Activated CD4-positive, alpha-beta memory T cell treated with anti-CD3 and anti-CD28 coated beads, Interleukin-2, amount 10 ng/mL, durations not matched to agents 7 days and 5 days (primary cell): ENCODE measurements at places on chromosomes 16 and 17.

DNA sequence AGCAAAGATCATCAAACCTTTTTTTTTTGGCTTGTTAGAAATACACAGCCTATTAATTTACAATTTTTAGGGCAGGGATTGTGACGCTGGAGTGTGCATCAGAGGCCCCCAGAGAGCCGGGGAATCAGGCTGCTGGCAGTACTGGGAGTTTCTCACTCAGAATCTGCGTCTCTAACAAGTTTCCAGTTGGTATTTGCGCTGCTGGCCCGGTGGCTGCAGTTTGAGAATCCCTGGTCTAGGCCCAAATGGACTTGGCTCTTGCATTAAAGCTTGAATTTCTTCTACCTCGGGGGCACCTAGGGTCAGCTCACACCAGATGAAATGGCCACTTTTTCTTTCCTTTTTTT is 150.9 kb upstream of the CIBAR2 start:
- H3K4me3 ChIP-seq: no peak overlapping the region
- no peaks in the 10 kb centered on the region for H3K36me3 ChIP-seq
- peaks cover 15% of the 10 kb centered on the region for H3K27me3 ChIP-seq
- H3K27ac ChIP-seq: no peak overlapping the region
- no peak for DNase-seq
- H3K4me1 ChIP-seq: no peaks in the 10 kb centered on the region

- peaks cover 39% of the 10 kb centered on the region for H3K36me3 ChIP-seq
- peak overlapping the region; percentile 79 for H3K27ac ChIP-seq
- H3K27me3 ChIP-seq: no peaks in the 10 kb centered on the region
- peaks cover 35% of the 10 kb centered on the region for H3K4me1 ChIP-seq
Observed at GRCh38 chr16:48317614-48318315, 67.4 kb downstream of the SIAH1 start.

GRCh38 chr16:53654946-53655345 is 48.7 kb downstream of the RPGRIP1L start:
- H3K4me3 ChIP-seq: no peak overlapping the region
- H3K4me1 ChIP-seq: no peaks in the 10 kb centered on the region
- no peak overlapping the region for H3K27ac ChIP-seq
- H3K36me3 ChIP-seq: peaks cover 11% of the 10 kb centered on the region
- no peak for DNase-seq

DNA sequence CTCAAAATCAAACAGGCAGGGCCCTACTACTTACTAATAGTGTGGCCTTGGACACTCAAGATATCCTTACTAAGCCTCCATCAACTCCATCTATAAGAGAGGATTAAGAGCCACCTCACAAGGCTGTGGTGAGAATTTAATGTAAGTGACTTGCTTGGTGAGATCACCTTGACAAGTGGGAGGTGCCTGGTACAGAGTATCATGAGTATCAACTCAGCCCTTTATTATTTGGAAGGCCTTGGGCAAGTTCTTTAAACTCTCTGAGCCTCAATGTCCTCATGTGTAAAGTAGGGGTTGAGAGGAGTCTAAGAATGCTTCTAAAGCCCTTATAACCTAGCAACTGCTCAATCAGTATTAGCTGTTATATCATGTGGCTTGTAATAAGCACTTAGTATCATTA is 15.0 kb downstream of the THUMPD1 start:
- H3K4me1 ChIP-seq: no peaks in the 10 kb centered on the region
- H3K4me3 ChIP-seq: no peak overlapping the region
- H3K36me3 ChIP-seq: no peaks in the 10 kb centered on the region
- DNase-seq: no peak
- no peaks in the 10 kb centered on the region for H3K27me3 ChIP-seq

DNA sequence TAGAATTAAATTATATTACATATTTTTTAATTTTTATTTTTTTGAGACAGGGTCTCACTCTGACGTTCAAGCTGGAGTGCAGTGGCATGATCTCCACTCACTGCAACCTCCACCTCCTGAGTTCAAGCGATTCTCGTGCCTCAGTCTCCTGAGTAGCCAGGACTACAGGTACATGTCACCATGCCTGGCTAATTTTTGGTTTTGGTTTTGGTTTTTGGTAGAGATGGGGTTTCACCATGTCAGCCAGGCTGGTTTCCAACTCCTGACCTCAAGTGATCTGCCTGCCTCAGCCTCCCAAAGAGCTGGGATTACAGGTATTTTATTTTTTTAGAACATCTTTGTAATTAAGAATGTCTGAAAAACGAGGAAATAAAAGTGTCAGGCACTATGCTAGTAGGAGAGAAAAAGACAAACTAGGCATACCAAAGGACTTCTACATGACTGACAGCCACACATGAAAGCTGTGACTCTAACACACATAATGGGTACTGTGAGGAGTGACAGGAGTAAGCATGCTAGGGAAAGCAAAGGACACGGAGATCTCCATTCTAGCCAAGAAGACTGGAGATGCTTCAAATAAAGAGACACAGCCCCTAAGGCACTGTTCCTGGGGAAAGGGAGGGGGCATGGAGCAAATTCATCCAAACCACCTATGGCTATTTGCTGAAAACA is 7.3 kb downstream of the GNA13 start:
- H3K4me1 ChIP-seq: peaks cover 79% of the 10 kb centered on the region
- no peak overlapping the region for H3K4me3 ChIP-seq
- no peaks in the 10 kb centered on the region for H3K27me3 ChIP-seq
- peak; percentile 28 for DNase-seq

DNA sequence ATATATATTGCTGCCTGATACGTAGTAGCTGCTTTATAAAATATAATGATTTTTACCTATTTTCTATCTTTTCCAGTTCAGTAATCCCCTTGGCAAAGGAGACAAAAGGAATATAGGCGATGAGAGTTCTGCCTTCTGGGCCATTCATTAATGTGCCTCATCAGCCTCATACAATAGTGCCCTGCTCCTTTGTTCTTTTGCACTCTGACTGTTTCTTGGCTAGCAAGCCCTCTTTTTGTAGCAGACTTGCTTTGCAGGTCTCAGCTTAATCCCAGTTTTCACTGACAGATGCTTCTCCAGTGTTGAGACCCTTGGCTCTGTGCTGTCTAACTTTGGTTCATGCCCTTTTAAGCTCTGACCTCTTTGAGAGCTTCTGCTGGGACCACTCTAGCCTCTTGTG is 10.4 kb downstream of the HSD17B2 start:
- no peak for DNase-seq
- no peak overlapping the region for H3K27ac ChIP-seq
- no peak overlapping the region for H3K4me3 ChIP-seq
- no peaks in the 10 kb centered on the region for H3K36me3 ChIP-seq
- no peaks in the 10 kb centered on the region for H3K4me1 ChIP-seq

DNA sequence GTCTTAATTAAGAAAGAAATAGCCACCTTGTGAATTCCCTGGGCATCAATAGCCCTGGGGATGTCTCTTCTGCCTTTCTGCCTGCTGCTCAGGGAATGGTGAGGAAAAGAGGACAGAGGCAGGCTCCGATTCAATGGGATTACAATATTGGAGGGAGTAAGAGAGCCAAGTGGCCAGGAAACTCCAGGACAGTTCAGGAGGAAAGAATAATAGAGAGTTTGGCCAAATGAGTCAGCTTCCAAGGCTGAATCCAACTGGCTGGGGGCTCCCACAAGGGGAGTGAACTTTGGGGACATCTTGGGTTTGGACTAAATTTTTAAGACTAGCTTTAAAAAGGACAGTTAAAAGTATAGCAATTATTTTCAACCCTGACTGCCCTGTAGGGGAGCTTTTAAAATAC is 235.8 kb upstream of the ASIC2 start:
- no peak for DNase-seq
- no peak overlapping the region for H3K4me3 ChIP-seq
- no peaks in the 10 kb centered on the region for H3K27me3 ChIP-seq
- H3K27ac ChIP-seq: no peak overlapping the region
- no peaks in the 10 kb centered on the region for H3K4me1 ChIP-seq
- H3K36me3 ChIP-seq: no peaks in the 10 kb centered on the region

DNA sequence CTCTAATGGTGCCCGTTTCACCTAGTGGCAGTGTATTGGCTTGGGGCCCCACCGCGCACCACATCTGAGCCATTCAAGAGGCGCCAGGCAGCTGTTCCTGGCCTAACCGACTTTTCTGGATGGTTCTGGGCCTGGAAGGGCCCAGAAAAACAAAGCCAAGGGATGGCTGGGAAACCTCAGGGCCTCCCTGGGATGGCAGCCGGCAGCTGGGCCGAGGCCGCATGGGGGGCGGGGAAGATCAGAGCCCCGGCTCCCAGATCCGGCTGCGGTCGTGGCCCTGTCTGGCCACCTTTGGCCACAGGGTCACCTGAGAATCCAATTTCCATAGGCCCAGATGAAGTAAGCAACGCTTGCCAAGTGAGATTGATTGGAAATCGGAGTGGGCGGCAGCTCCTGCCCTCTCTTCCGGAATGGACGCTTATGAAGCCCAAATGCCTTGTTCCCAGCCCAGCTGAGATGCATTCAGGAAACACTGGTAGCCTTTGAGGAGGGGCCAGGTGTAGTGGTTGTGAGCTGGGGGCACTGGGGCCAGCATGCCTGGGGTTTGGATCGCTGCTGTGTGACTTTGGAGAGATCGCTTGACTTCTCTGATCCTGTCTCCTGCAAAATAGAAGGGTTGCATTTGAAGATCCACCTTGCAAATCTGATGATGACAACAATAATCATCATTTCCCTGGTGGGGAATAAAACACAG is 163.8 kb upstream of the GSE1 start:
- no peaks in the 10 kb centered on the region for H3K27me3 ChIP-seq
- no peak overlapping the region for H3K27ac ChIP-seq
- no peaks in the 10 kb centered on the region for H3K36me3 ChIP-seq
- no peak for DNase-seq

DNA sequence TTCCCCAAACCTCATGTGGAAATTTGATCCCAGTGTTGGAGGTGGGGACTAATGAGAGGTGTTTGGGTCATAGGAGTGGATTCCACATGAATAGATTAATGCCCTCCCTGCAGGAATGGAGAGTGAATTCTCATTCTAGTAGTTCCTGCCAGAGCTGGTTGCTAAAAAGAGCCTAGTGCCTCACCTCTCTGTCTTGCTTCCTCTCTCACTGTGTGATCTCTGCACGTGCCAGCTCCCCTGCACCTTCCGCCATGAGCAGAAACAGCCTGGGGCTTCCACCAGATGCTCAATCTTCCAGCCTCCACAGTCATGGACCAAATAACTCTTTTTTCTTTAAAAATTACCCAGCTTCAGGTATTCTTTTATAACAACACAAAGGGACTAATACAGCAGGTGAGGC is 72.9 kb upstream of the CLEC3A start:
- H3K27me3 ChIP-seq: peaks cover 4% of the 10 kb centered on the region
- H3K4me3 ChIP-seq: no peak overlapping the region
- no peak for DNase-seq
- no peaks in the 10 kb centered on the region for H3K36me3 ChIP-seq
- H3K27ac ChIP-seq: no peak overlapping the region
- H3K4me1 ChIP-seq: no peaks in the 10 kb centered on the region

GRCh38 chr17:62781831-62782251 is 26.3 kb downstream of the MARCHF10 start:
- no peak overlapping the region for H3K4me3 ChIP-seq
- no peak overlapping the region for H3K27ac ChIP-seq
- H3K36me3 ChIP-seq: no peaks in the 10 kb centered on the region
- no peaks in the 10 kb centered on the region for H3K4me1 ChIP-seq
- no peak for DNase-seq

GRCh38 chr17:47687748-47688147 is 6.2 kb upstream of the TBKBP1 start:
- peaks cover 25% of the 10 kb centered on the region for H3K4me1 ChIP-seq
- H3K4me3 ChIP-seq: no peak overlapping the region
- H3K27me3 ChIP-seq: peaks cover 2% of the 10 kb centered on the region
- no peak for DNase-seq

DNA sequence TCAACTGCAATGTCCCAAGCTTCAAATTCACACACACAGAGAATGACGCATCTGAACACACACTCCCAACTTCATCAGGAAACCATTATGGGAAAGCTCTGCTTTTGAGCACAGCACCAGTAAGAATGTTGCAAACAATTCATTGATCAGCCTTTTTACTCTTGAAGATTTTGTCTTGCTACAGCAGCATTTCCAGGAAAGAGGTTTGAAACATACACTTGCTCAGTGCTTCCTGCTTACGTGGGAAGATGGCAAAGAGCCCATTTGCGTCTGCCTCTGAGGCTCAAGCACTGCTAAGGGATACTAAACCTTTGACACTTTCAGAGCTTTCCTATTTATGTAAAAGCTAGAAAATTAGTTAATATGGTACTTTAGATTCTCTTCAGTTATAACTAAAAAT is 77.2 kb upstream of the MON1B start:
- H3K4me3 ChIP-seq: no peak overlapping the region
- no peaks in the 10 kb centered on the region for H3K4me1 ChIP-seq
- no peaks in the 10 kb centered on the region for H3K36me3 ChIP-seq
- no peak overlapping the region for H3K27ac ChIP-seq
- DNase-seq: no peak
- no peaks in the 10 kb centered on the region for H3K27me3 ChIP-seq

DNA sequence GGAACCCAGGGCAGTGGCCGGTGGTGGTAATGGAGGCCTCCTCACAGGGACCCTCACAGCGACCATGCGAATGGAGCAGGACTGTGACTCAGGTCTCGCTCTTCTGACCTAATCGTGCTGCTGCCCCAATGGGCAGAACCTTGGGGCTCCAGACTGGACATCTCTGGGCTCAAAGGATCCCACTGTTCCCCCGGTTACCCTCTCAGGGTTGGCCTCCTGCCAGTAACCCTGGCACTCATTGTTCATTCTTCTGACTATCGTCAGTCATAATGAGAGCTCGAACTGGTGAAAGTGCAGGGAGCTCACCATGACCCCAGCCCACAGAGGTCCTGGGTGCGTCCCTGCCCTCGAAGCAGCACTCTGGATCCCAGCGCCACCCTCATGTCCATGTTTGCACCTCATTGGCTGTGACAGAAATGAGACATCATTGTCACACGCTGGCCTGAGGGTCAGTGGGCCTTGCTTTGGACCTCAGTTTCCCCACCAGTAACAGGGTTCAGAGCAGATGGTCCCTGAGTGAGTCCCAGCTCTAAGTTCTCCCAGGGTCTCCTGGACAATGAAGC is 4.0 kb upstream of the NPRL3 start:
- peaks cover 15% of the 10 kb centered on the region for H3K27me3 ChIP-seq
- no peak for DNase-seq
- peaks cover 6% of the 10 kb centered on the region for H3K4me1 ChIP-seq
- H3K36me3 ChIP-seq: no peaks in the 10 kb centered on the region

GRCh38 chr17:69286257-69286656 is 40.7 kb downstream of the ABCA5 start:
- DNase-seq: no peak
- no peaks in the 10 kb centered on the region for H3K4me1 ChIP-seq
- no peaks in the 10 kb centered on the region for H3K27me3 ChIP-seq
- H3K36me3 ChIP-seq: peaks cover 25% of the 10 kb centered on the region
- H3K27ac ChIP-seq: no peak overlapping the region

- H3K4me1 ChIP-seq: peaks cover 9% of the 10 kb centered on the region
- no peak for DNase-seq
- peaks cover 11% of the 10 kb centered on the region for H3K36me3 ChIP-seq
- no peaks in the 10 kb centered on the region for H3K27me3 ChIP-seq
- no peak overlapping the region for H3K4me3 ChIP-seq
Observed at GRCh38 chr17:28864991-28865849, 10.4 kb downstream of the ERAL1 start.

- H3K4me3 ChIP-seq: peak overlapping the region; percentile 93
- DNase-seq: peak; percentile 33
- H3K27ac ChIP-seq: peak overlapping the region; percentile 71
- peaks cover 24% of the 10 kb centered on the region for H3K36me3 ChIP-seq
Observed at GRCh38 chr16:8798174-8798527, 512 bp downstream of the PMM2 start.
